ENCODE measurements at places on chromosomes 3 and 15. TPM values are rescaled to one million over a fixed set of nuclear protein-coding genes. Genes with fewer than 3 reads are reported as not detected.

GRCh38 chr3:188584162-188584529, 430.2 kb downstream of the LPP start:
- H3K36me3 ChIP-seq = no peaks in the 10 kb centered on the region
- H3K27ac ChIP-seq = peak overlapping the region; percentile 21
- no peak overlapping the region for H3K4me3 ChIP-seq
- H3K4me1 ChIP-seq = peaks cover 6% of the 10 kb centered on the region
- H3K27me3 ChIP-seq = no peaks in the 10 kb centered on the region

GRCh38 chr3:112739252-112739965, 98.5 kb upstream of the CCDC80 start:
- DNase-seq = no peak
- no peak overlapping the region for H3K27ac ChIP-seq
- no peaks in the 10 kb centered on the region for H3K4me1 ChIP-seq
- no peak overlapping the region for H3K4me3 ChIP-seq
- no peaks in the 10 kb centered on the region for H3K36me3 ChIP-seq

DNA sequence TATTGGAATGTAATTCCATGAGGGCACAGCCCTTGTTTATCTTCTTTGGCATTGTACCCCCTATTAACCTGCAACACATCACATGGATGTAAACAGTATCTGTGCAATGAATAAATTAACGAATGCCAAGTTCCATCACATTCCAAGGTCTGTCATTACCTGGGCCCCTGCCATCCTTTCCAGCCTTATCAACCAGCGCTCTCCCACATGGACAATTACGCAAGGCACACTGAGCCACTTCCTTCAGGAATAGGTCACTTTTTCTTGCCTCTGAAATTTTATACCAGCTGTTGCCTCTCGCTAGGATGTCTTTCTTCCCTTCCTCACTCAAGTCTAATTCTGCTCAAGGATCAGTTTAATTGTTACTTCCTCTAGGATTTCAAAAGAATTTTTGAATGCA, 1051.8 kb upstream of the CFAP20DC start:
- H3K27me3 ChIP-seq = no peaks in the 10 kb centered on the region
- H3K4me3 ChIP-seq = no peak overlapping the region
- H3K4me1 ChIP-seq = no peaks in the 10 kb centered on the region
- H3K36me3 ChIP-seq = no peaks in the 10 kb centered on the region
- H3K27ac ChIP-seq = no peak overlapping the region

- H3K36me3 ChIP-seq = no peaks in the 10 kb centered on the region
- H3K4me3 ChIP-seq = no peak overlapping the region
- H3K27me3 ChIP-seq = no peaks in the 10 kb centered on the region
- H3K27ac ChIP-seq = no peak overlapping the region
- no peaks in the 10 kb centered on the region for H3K4me1 ChIP-seq
- no peak for DNase-seq
Measured at GRCh38 chr3:46542801-46543201, 23.3 kb downstream of the LRRC2 start.

DNA sequence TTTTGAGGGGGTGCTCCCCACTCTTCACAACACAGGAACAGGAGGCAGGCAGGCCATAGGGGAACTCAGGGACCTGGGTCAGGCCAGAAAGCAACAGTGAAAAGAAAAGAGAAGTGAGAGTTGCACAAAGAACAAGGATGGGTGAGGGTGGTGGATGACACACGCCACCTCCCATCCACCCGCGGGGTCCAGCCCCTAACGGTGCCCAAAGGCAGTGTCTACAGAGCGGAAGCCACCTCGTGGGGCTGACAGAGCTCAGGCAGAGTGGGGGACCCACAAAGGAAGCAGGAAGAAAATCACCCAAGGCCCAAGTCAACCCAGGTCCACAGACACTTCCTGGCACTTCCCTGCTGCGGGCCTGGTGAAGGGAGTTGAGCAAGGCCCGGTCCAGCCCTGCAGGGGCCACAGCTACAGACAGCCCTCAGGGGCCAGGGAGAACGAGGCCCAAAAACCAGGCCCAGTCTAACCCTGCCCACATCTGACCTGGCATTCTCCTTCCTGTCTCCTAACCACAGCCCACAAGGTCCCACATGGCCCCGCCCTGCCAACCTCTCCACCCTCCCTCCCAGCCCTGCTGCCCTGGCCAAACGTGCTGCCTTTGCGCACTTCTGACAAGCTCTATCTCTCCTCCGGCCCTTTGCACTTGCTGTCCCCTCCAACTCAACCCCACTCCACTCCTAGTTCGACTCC, 5.9 kb downstream of the NUP210 start:
- peak overlapping the region; percentile 7 for H3K27ac ChIP-seq
- no peaks in the 10 kb centered on the region for H3K27me3 ChIP-seq
- no peak overlapping the region for H3K4me3 ChIP-seq
- H3K36me3 ChIP-seq = no peaks in the 10 kb centered on the region
- H3K4me1 ChIP-seq = no peaks in the 10 kb centered on the region
- DNase-seq = peak; percentile 40

GRCh38 chr15:37907136-37907535, 27.3 kb upstream of the TMCO5A start:
- H3K27ac ChIP-seq = no peak overlapping the region
- H3K36me3 ChIP-seq = no peaks in the 10 kb centered on the region
- no peak for DNase-seq
- H3K4me3 ChIP-seq = no peak overlapping the region

DNA sequence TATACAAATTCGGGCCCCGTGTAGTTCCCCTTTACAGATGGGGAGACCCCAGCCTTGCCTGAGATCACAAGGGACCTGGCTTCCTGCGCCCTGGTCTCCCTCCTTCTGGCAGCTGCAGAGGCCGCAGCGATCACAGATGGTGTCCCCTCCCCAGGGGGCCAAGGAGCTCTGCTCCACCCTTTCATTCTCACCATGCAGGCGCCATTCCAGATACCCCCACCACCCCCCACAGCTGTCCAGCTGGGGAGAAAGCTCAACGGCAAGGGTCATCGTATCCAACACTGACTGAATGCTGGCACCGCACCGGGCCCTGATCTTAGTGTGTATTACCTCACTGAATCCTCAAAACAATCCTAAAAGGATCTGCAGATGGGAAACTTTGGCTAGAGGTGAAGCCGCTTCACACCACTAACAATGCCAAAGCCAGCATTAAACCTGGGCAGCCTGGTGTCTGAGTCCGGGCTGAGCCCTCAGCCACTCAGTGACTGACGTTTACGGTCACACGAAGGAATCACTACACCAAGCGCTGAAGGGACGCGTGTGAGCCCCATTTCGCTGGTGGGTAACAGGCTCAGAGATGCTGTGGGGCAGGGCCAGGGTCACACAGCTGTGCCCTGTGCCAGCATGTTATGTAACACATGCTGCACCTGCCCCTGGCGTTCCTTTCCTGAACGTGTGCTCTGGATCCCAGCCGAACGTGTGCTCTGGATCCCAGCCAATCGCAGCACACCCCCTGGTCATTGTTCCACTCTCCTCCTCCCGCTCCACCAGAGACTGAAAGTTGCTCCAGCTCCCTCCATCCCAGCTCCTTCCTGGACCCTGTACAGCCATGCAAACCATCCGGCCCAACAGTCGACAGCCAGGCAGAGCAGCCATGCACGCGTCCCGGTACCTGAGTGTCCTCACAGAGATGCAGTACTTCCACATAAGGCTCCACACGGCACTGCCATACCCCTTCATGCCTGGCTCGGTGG, 51.8 kb downstream of the IQSEC1 start:
- no peaks in the 10 kb centered on the region for H3K27me3 ChIP-seq
- no peak overlapping the region for H3K27ac ChIP-seq
- H3K4me3 ChIP-seq = peak overlapping the region; percentile 22
- H3K4me1 ChIP-seq = no peaks in the 10 kb centered on the region
- no peak for DNase-seq
- H3K36me3 ChIP-seq = no peaks in the 10 kb centered on the region

GRCh38 chr3:187130346-187131066, 8.8 kb downstream of the RPL39L start:
- DNase-seq = no peak
- H3K4me3 ChIP-seq = no peak overlapping the region
- H3K27ac ChIP-seq = peak overlapping the region; percentile 31
- no peaks in the 10 kb centered on the region for H3K27me3 ChIP-seq
- no peaks in the 10 kb centered on the region for H3K4me1 ChIP-seq

DNA sequence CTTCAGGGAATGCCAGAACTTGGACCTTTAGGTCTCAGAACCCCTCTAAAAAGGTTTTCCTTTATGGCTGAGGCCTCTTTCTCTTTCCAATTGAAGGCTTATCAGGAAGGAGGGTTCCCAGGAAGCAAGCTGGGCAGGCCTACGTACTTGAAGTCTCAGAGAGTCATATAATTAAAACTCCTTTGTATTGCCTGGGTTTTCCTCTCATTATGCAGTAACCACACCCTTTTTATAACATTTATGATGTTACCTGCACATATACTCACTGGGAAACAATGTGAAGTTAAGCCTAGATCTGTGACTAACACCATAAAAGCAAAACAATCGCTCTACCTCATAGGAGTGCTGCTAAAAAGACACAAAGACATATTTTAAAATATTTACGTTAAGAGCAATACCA, 27.3 kb downstream of the SERP1 start:
- H3K27me3 ChIP-seq = no peaks in the 10 kb centered on the region
- peak; percentile 62 for DNase-seq
- H3K4me1 ChIP-seq = no peaks in the 10 kb centered on the region
- no peak overlapping the region for H3K4me3 ChIP-seq

GRCh38 chr3:123143669-123144411, 57.9 kb upstream of the SEC22A start:
- no peak overlapping the region for H3K4me3 ChIP-seq
- no peaks in the 10 kb centered on the region for H3K27me3 ChIP-seq
- H3K27ac ChIP-seq = no peak overlapping the region
- DNase-seq = no peak
- H3K4me1 ChIP-seq = no peaks in the 10 kb centered on the region

- H3K4me1 ChIP-seq = no peaks in the 10 kb centered on the region
- DNase-seq = no peak
- no peak overlapping the region for H3K4me3 ChIP-seq
- no peaks in the 10 kb centered on the region for H3K27me3 ChIP-seq
Measured at GRCh38 chr3:4547799-4548198, 54.7 kb downstream of the ITPR1 start.

DNA sequence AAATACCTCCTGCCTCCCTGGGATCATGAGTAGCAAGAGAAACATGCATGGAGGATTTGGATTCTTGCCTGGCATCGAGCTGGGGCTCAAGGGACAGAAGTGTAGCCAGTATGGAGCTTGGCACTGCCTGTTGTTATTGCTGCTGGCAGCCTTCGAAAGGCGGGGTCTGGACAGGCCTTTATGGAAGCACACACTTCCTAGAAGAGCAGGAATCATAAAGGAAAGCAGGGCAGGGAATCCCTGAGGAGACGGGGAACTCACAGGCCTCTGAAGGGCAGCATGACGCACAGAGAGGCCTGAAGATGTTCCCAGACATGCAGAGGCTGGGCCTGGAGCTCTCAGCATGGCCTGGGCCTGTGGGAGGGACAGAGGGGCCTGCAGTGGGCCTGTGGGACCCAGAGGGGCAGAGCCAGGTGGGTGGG, 18.6 kb upstream of the SLC41A3 start:
- no peak overlapping the region for H3K4me3 ChIP-seq
- peak; percentile 28 for DNase-seq
- H3K36me3 ChIP-seq = no peaks in the 10 kb centered on the region
- no peaks in the 10 kb centered on the region for H3K4me1 ChIP-seq

DNA sequence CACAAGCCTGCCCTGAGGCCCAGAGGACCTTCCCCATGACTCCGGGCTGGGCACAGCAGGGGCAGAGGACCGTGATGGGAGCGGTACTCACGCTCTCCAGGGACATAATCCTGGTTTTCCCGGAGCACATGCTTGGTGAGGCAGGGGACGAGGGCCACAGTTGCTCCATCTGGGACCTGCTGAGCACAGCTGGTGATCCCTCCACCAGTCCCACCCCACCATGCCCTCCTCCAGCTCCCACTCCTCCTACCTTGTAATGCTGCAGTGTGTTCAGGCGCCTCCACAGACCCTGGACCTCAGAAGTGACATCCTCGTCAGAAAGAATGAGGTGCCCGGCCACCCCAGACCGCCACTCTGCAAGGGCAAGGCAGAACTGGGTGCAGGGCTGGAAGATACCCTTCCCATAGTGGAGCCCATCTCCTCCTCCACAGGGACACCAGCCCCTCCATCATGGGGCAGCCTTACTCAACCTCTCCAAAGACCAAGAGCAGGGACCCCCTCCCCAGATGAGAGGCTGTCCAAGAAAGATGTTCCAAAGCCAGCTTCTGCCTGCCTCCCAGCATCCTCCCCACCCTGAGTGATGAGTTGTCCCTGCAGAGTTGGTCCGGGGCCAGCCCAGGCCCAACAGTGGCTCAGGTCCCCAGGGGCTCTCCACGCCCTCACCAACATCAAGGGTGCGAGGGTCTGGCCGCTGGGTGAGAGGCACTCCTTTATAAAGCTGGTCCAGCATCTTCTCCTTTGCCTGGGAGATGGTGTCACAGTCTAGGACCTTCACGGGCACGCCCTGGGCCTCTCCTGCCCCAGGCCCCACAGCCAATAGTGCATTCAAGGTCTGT, 19.5 kb downstream of the PLXNB1 start:
- peak; percentile 14 for DNase-seq
- H3K4me1 ChIP-seq = no peaks in the 10 kb centered on the region
- H3K27me3 ChIP-seq = no peaks in the 10 kb centered on the region
- peaks cover 14% of the 10 kb centered on the region for H3K36me3 ChIP-seq
- no peak overlapping the region for H3K4me3 ChIP-seq
- no peak overlapping the region for H3K27ac ChIP-seq

GRCh38 chr3:15542614-15543013, 21.1 kb upstream of the COLQ start:
- H3K36me3 ChIP-seq = no peaks in the 10 kb centered on the region
- H3K27me3 ChIP-seq = no peaks in the 10 kb centered on the region
- DNase-seq = no peak
- H3K27ac ChIP-seq = no peak overlapping the region
- no peak overlapping the region for H3K4me3 ChIP-seq

- no peak for DNase-seq
- H3K27ac ChIP-seq = no peak overlapping the region
- H3K27me3 ChIP-seq = no peaks in the 10 kb centered on the region
Measured at GRCh38 chr3:46059432-46059831, 32.1 kb upstream of the XCR1 start.

Gene TRPM1
- not detected for total RNA-seq

Gene SLC22A13
- total RNA-seq = 1.1 TPM

Gene C3orf20
- total RNA-seq = 0.08 TPM

Gene PLIN1
- total RNA-seq = 1.2 TPM

Gene GUCA1C
- total RNA-seq = not detected

Gene DYNLT2B
- total RNA-seq = 7.6 TPM

Gene RTF1
- 21.0 TPM for total RNA-seq
